Activated T-cell treated with anti-CD3 and anti-CD28 coated beads, Interleukin-2, amount 50 U/mL, for 48 hours (primary cell): ENCODE measurements at places on chromosomes 3 and 15.

DNA sequence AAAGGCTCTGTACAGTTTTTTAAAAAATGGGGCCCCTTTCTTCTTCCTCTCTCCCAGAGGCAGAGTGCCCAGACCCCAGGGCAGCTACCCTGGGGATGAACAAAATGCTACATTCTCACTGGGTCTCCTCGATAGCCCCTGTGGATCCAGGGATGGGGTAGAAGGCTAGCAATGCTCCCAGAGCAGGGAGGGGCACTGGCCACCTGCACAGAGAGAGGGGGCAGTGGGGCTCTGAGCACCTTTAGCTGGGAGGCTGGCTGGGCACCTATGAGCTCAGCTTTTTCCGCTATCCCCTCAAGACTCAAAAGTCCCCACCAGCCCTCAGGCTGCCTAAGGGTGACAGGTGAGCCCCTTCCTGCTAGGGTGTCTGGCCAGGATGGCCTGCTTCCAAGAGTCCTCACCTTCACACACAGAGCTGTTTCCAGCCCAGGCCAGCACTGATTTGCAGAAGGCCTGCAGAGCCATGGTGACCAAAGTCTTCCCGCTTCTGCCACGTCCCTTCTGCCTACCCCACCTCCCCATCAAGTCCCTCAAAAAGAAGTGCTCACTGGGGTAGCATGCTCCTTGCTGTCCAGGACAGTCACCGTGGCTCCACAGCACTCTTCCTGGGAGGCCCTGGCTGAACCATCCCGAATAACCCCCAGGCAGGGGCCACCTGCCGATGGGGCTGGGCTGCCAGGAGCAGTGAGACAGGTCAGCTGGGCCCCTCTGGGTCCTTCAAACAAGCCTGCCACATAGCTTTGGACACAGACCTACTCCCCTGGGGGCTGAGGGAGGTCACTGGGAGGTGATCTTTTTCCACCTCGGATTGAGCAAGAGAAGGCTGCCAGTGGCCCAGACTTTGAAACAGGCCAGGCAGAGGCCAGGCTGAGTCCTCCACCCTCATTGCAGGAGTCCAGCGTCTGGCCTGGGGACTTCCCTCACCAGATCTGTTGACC lies 20.4 kb downstream of the BMF start:
- no peak for DNase-seq

GRCh38 chr15:68497206-68497910 lies 65.4 kb upstream of the ITGA11 start:
- no peak for DNase-seq

DNA sequence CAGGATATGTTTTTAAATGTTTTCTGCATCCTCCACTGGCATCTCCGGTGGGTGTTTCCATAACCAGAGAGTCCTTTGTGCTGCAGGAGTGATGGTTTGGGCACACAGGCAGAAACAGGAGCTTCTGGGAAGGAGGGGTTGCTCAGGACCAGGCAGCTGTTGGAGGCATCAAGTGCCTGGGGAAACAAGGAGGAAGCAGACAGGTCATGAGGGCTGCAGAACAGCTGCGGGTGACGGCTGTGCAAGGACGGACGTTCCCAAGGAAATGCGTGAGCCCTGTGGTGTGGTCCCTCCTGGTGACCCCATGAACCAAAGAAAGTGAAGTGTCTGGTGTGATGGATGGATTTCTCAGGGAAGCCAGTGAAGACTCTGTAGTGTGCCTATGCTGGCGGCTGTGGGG lies 61.2 kb upstream of the TNFAIP8L3 start:
- DNase-seq = no peak

- no peak for DNase-seq
These were observed 935.8 kb downstream of the IGSF11 start for GRCh38 chr3:118098827-118099226.

- peak; percentile 57 for DNase-seq
These were observed 328.3 kb downstream of the THSD4 start for GRCh38 chr15:71443538-71443937.

DNA sequence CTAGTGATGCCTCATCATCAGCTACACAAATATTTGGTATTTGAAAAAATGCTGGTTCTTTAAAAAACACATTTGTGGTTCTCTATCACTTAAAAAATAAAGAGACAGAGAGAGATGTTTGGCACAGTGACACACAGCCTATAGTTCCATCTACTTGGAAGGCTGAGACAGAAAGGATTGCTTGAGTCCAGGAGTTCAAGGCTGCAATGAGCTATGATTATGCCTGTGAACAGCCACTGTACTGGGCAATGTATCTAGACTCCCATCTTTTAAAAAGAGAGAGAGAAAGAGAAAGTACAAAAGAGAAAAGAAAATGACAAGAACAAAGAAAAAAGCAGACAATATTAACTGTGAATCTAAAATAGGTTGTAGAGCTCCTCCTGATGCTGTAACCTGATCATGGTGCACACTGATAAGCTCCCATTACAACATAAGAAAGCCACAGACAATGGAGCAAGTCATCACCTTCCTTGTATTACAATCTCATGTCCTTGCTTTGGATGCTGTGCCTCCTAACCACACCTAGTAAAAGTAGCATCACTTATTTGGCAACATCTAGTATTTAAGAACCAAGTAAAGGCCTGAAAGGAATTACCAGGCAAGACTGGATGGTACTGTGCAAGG lies 31.7 kb upstream of the MAP4 start:
- no peak for DNase-seq
